EH (cell line): ENCODE measurements at places on chromosomes 6 and 20.
A peak's percentile ranks its signal among the peaks of the same experiment; 100 is the strongest.

DNA sequence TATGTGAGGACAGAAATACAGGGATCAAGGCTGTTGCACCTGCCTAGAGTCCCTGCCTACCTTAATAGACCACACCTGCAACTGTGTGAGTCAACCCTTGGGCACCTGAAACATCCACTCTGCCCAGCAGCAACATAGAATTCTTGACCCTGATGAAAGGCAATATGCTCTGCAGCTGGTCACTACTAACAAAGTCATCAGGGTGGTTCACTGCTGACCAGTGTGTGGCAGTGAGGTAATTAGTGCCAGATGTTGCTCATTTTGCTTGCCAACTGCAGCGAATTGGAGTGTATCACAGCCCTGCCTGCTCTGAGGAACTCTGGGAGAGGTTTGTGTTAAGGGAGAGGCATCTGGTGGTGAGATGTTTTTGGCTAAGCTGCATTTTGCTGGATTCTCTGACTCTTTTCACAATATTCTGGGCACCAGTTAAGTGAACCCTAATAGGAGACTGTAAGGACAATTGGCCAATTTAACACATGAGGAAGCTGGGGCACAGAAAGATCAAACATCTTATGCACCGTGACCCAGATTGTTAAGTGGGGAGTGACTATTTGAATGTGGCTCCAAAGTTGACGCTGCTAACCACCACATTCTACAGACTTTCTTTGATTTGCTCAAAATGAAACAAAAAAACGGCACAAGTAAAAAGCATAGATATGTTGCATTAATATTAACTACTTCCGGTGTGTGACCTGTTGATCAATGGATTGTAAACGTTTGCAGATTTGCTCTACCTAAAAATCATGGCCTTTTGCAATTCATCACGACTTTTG is 61.9 kb upstream of the OPRM1 start:
- DNase-seq = peak; percentile 3

DNA sequence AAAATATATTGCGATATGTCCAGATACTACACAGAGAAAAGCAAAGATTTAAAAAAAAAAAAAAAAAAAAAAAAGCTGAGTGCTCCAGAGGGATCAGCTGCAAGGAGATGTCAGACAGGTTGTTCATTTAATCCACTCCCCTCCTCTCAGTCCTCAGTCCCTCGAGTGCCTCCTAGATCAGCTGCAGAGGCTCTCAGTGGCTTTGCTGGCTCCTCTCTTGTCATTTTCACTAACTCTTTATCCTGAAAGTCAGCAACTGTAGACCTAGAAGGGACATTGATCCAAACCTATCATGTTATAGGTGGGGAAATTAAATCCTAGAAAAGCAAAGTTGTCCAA is 61.6 kb downstream of the KIAA0319 start:
- no peak for DNase-seq

DNA sequence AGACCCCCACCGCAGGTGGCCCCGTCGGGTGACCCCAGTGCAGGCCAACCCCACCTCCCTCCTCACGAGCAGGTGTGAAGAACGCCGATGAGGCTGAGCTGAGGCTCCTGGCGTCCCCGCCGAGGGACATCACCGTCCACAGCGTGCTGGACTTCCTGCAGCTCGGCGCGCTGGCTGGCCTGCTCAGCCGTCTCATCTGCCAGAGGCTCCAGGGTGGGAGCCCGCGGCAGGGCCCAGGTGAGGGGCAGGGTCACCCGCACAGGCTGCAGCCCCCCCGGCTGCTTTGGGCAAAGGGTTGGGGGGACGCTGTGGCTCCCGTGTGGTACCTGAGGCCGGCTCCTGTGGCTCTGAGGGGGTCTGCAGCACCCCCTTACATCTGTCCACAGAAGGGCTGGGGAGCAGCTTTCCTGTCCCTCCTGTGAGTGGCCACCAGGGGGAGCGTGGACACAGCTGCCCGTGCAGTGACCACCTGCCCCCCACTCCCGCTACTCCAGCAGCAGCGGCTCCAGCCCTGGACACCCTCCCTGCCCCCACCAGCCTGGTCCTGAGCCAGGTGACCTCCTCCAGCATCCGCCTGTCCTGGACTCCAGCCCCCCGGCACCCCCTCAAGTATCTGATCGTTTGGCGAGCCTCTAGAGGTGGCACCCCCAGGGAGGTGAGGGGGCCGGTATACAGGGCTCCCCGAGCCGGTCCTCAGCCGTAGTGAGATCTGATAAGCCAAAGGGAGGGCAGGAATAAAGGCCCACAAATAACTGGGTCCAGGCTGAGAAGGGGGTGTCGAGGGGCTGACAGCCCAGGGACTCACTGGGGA is 16.5 kb downstream of the COL20A1 start:
- DNase-seq = peak; percentile 50

- DNase-seq = no peak
Measured at GRCh38 chr20:44660581-44660980, 9.1 kb upstream of the ADA start.

DNA sequence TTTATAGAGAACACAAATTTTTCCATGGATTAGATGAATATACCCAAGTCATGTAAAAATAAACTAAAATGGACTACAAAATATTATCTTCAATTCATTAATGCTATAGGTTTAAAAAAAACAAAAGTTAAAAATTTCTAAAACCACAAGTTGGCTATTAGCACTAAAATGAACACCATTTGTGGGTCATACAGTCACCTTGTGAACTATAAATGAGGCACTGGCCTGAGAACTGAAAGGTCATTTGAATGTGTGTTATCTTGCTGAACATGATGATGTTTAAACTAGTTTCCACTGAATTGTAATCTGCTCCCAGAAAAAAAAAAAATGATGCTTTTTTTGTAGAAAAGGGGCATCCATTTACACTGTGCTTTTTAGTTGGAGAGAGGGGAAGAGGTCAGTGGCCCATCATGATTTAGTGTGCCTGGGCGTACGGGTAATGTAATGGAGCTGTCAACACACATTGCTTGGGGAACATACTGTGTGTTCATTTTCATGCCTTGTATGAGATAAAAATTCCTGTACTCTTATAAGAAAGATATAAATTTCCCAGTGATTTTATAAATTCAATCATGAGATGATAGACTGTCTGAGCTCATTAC is 96.6 kb upstream of the FKBP1C start:
- DNase-seq = no peak

- no peak for DNase-seq
Measured at GRCh38 chr6:128860782-128861181, 22.2 kb upstream of the LAMA2 start.

DNA sequence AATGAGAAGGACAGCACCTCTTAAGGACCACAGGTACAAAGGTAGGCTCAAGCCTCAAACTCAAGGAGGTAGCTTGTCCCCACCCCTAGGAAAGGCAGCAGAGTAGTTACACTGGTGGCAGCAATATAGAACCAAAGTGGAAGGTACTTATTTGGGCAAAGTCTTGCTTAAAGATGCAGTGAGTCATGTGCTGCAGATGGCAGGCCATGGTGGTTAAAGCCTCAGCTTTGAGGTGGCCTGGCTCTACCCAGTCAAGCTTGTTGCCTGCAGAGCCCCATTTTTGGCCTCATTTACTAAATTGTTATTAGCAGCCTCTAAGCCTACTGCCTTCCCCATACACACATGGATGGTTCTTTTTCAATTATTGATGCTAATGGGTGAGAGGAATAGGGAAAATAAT is 146.0 kb downstream of the ELOVL4 start:
- DNase-seq = no peak

- DNase-seq = no peak
Measured at GRCh38 chr20:24681634-24682495, 212.4 kb downstream of the SYNDIG1 start.

GRCh38 chr6:6455272-6455671 is 133.2 kb upstream of the LY86 start:
- DNase-seq = no peak

- no peak for DNase-seq
Measured at GRCh38 chr20:54093423-54094267, 23.3 kb upstream of the BCAS1 start.

DNA sequence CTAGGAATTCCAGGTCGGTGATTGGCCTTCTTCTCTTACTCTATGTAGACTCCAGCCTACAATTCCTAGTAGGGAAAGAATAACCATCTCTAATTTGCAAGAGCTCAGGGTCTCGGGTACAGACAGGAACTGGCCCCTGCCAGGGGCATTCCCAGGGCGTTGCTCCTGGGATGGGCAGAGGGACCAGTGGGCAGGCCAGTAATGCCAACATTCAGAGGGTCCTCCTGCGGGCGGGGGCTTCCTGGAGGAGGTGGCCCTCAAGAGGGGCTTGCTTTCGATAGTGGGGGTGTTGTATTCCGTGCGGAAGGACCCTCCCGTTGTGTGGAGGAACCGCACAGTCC is 129.8 kb upstream of the PRND start:
- DNase-seq = no peak

- no peak for DNase-seq
Measured at GRCh38 chr20:23654000-23654399, 16.2 kb upstream of the CST3 start.

GRCh38 chr6:68994521-68994920 is 359.4 kb downstream of the ADGRB3 start:
- no peak for DNase-seq

DNA sequence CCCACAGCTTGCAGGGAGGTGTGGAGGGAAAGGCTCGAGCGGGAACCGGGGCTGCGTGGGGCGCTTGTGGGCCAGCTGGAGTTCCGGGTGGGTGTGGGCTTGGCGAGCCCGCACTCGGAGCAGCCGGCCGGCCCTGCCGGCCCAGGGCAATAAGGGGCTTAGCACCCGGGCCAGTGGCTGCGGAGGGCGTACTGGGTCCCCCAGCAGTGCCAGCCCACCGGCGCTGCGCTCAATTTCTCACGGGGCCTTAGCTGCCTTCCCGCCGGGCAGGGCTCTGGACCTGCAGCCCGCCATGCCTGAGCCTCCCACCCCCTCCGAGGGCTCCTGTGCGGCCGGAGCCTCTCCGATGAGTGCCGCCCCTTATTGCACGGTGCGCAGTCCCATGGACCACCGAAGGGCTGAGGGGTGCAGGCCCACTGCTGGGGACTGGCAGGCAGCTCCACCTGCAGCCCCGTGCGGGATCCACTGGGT is 1242.2 kb upstream of the EYS start:
- no peak for DNase-seq

GRCh38 chr6:166282394-166283032 is 25.7 kb downstream of the PRR18 start:
- peak; percentile 2 for DNase-seq

GRCh38 chr6:37347670-37348111 is 6.1 kb upstream of the RNF8 start:
- DNase-seq = no peak

- DNase-seq = no peak
Measured at GRCh38 chr6:169810066-169810989, 58.9 kb downstream of the ERMARD start.

GRCh38 chr6:95572098-95572497 is 5.2 kb upstream of the MANEA start:
- no peak for DNase-seq

DNA sequence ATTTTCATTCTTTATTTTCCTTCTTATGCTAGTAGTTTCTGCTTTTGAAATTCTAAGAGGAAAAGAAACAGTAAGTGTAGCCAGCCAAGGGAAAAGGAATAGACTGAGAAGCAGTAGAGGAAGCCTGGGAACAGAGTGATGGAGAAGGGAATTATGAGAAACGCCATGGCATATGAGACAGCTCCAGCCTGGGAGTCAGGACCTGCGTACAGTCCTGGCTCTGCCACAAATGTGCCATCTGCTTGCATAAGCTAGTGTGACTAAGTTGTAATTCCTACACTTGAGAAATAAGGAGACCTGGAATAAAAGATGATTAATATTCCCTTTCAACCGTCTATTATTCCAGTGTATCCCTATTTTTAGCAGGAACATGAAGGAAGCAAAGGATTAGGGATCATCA is 47.5 kb downstream of the OSTM1 start:
- DNase-seq = no peak

GRCh38 chr6:379410-380181 is 12.0 kb upstream of the IRF4 start:
- DNase-seq = no peak

DNA sequence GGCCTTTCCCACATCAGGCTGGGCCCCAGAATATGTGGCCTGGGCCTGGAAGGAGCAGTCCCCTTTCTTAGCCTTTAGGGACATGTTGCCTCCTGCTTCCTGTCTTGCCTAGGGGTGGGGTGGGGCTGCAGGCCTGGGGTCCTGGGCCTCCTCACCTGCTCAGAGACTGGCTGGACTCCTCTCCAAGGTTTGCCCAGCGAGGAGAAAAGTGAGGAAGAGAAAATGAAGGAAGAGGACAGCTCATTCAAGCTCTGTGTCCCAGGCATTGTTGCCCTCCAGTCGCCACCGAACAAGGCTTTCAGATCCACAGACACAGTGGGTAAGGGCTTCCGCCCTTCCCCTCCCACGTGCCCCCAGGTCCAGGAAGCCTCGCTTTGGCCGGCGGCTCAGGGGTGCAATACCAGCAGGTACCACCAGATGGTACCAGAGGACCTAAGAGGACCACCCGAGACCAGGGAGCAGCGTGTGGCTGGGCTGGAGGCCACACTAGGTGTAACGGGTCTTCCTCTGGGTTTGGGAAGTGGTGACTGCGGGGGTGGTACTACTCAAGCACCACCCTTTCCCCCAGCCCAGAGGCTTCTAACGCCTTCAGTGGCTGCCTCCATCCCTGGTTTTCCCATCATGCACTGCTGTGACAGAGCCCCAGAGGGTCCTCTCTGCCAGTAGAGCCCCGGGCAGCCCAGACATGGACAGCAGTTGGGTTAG is 5.5 kb upstream of the BAK1 start:
- DNase-seq = peak; percentile 73

DNA sequence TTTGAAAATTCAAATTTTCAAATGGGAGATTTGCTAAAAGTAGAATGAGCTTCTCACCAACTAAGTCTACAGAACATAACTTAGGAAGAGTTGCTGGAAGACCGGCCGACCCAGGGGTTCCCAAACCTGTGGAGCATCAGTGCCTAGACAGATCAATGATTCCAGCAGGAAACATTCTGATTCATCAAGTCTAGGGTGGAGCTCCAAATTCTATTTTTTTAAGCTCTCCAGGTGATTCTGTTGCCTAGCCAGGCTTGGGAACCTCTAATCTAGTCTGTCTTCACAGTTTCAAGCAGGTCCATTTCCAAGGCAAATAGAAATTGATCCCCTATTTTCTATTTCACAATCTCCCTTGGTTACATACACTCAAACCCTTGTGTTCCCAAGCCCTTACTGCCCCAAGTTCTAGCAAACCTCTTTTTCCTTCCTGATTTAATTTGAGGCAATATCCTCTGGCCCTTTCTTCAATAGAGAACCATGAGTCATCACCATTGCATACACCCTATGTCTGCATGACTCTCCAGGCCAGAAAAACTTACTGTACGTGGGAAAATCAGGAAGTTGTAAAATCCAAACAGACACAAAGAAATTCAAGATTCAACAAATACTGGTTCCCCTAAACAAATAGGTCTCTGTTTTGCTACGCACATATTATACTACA is 8.9 kb downstream of the ATXN1 start:
- DNase-seq = peak; percentile 93
